CD14-positive monocyte (primary cell): ENCODE measurements at places on chromosomes 13 and 19. TPM values are rescaled to one million over a fixed set of nuclear protein-coding genes. Genes with fewer than 3 reads are reported as not detected.

DOCK9 gene
- polyA plus RNA-seq: 0.01 TPM in 2 replicates

- DNase-seq: no peak
Observed at GRCh38 chr19:39136225-39136940, 10.8 kb downstream of the PAK4 start.

NR2F6 gene
- polyA plus RNA-seq: 1.7 TPM

DNA sequence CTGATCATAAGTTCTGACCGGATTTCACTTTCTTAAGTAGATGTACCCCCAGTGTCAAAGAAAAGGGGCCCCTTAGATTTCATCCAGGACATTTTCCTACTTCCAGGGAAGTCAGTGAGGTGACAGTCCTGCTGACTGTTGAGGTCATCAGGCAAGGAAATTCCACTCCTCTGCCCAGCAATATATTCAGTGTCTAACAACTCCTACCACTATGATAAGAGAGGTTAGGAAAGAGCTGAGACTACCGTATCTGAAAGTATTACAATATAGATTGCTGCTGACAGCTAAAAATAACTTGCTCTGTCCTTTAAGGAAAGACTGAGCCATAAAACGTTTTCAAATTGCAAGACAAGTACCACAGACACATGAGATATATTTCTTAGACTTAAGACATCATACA is 325.1 kb downstream of the EFNB2 start:
- DNase-seq: no peak

- no peak for DNase-seq
Observed at GRCh38 chr13:49517461-49517860, 21.7 kb downstream of the PHF11 start.

- DNase-seq: no peak
Observed at GRCh38 chr13:28485551-28485950, 9.4 kb downstream of the FLT1 start.

ZNF506 gene
- 4.1 TPM for polyA plus RNA-seq

- no peak for DNase-seq
Observed at GRCh38 chr13:24152292-24153214, 8.0 kb upstream of the SPATA13 start.

TMEM161A gene
- polyA plus RNA-seq: 15.3 TPM

DACH1 gene
- polyA plus RNA-seq: 0.64 and 0.69 TPM in 2 replicates

DNA sequence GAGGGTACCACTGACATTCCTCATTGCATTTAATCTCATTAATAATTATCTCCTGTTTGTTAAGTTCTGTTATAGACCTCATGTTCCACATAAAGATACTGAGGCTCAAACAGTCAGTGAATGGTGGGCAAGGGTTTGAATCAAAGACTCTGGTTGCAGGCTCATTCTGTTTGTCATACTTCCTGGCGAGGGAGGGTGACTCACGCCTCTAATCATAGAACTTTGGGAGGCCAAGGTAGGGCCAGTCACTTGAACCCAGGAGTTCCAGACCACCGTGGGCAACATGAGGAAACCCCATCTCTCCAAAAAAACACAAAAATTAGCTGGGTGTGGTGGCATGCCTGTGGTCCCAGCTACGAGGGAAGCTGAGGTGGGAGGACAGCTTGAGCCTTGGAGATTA is 220.7 kb upstream of the MIR17HG start:
- DNase-seq: no peak

- DNase-seq: no peak
Observed at GRCh38 chr19:4053423-4054324, 13.0 kb downstream of the ZBTB7A start.

- DNase-seq: no peak
Observed at GRCh38 chr19:40053491-40053890, 2.5 kb downstream of the ZNF780B start.

PPM1N gene
- polyA plus RNA-seq: 3.4 and 4.3 TPM in 2 replicates

DNA sequence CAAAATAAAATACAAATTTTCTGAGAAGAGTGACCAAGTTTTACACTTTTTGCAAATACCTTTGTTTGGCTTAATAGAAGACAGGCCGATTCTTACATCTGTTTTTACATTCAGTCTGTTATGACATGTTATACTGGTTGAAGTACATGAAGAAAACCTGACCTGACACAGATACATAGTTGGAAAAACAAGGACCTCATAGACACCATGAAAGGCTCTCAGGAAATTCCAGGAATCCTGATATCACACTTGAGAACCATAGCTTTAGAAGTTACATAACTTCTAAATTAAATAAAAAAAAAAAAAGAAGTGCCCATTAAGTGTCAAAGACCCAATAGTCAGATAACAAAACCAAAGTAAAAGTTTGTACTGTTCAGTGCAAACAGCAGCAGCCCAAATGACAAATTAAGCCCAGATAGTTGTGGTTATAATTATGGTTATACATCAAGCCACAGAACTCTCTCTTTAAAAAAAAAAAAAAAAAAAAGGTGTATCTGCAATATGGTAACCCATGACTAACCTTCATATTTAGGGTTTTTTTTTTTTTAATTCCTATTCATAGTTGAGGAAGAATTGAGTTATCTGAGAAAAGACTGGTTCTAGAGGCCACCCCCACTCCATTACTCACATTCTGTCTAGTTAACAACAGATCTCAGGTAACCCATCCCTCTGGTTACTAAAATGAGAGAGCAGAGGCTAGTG is 19.8 kb downstream of the RBM26 start:
- no peak for DNase-seq
